ENCODE measurements at places on chromosomes 5 and 9.
A peak's percentile ranks its signal among the peaks of the same experiment; 100 is the strongest.

GRCh38 chr9:77779010-77779409 is 130.9 kb upstream of the GNA14 start:
- DNase-seq = peak; percentile 12

DNA sequence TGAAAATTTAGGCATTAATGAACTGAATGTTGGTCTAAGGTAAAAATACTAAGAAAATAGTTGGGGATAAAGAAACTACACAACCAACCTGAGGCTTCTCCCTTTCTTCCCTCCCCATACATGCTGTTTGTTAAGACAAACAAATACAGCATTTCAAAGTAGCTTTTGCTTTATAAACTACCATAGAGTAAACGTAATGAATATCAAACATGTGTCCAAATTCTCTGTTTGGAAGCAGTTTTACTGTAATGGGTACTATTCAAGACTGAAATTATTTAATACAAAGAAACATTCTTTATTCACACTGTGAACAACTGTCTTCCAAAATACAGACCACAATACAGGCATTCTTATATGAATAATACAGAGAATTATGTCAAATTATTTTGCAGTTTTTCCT is 52.0 kb downstream of the SLC44A1 start:
- no peak for DNase-seq

DNA sequence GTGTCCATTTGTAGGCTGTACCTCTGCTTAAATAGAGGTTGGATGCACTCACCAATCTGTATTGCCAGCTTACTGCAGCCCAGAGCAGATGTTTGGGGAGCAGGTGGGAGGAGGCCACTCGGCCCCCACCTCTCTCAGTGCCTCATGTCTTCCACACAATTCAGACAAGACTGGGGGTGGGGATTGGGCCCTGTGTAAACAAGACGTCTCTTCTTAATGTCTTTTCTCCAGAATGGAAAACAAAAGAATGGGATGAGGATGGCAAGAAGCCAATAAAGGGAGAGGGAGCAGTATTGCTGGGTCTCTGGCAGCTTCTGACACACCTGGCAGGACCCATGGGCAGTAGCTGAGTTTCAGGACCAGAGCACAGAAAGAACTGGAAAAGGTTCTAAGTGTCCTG is 64.9 kb downstream of the SIL1 start:
- no peak for DNase-seq

GRCh38 chr5:13278148-13278547 is 666.3 kb downstream of the DNAH5 start:
- no peak for DNase-seq

GRCh38 chr5:68170826-68171558 is 44.6 kb upstream of the PIK3R1 start:
- DNase-seq = no peak

DNA sequence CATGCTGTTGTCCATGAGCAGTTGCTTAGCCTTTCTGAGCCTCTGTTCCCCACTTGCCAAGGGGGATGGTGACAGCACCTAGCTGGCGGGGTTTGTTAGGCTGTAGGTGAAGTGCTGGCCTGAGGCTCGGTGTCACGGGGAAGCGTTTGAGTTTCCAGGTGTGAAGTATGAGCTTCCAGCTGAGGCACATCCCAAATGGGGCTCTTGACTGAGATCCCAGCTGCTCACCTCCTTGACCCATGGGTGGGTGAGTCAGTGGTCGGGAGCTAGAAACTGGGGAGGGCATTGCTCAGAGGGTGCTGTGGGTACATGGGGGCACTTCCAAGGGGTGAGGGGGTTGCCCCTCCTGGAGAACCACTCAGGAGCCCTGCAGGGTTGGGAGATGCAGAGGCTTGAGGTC is 26.4 kb upstream of the RNF130 start:
- no peak for DNase-seq

- no peak for DNase-seq
Observed at GRCh38 chr5:72064801-72065570, 42.3 kb upstream of the MAP1B start.

DNA sequence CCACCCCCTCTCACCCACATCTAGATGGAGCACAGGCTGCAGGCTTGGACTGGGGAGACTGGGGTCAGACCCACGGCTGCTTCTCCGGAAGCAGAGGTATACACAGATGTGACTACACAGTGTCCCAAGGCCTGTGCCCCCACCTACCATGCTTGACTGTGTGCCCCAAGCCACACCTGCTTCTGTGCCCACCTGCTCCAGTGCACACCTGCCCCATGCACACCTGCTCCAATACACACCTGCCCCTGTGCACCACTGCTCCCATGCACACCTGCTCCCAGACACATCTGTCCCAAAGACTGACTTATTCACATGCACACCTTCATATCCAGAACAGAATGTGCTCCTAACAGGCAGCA is 5.5 kb upstream of the COL5A1 start:
- no peak for DNase-seq

- DNase-seq = no peak
Observed at GRCh38 chr5:137252512-137252911, 246.6 kb downstream of the SPOCK1 start.

DNA sequence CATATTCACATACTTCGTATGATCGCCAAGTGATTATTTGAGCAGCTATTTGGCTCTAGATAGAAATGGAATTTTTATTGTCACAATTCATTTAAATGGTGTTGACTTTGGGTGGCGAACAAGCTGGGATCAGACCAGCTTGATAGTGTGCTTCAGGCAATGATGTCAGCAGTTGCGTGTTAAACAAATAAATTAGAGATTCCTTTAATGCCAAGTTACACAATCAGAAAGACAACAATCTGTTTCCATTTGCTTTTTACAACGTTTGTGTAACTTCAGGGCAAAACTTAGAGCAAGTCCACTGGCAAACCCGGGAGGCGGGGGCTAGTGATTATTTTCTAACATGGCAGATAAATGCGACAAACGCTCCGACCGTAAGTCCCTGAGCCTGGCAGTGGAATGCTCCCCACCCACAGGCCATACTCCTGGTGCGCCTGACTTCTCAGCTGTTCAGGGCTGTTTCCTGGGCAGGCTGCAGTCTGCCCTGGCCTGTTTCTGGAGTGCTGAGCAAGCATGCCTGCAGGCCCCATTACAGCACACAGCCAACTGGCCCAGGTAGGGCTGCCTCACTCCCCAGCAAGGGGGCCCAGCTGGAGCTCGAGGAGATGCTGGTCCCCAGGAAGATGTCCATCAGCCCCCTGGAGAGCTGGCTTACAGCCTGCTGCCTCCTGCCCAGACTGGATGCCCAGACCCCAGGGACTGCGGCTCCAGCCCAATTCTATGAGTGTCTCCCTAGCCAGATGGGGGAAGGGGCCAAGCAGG is 88.7 kb downstream of the BASP1 start:
- DNase-seq = no peak

GRCh38 chr9:126157826-126158587 is 168.6 kb upstream of the MVB12B start:
- DNase-seq = no peak

- peak; percentile 59 for DNase-seq
Observed at GRCh38 chr9:83706676-83707517, 861 bp downstream of the UBQLN1 start.

GRCh38 chr9:94157050-94157801 is 73.0 kb downstream of the PTPDC1 start:
- no peak for DNase-seq

- no peak for DNase-seq
Observed at GRCh38 chr5:33312571-33313549, 127.9 kb upstream of the TARS1 start.

DNA sequence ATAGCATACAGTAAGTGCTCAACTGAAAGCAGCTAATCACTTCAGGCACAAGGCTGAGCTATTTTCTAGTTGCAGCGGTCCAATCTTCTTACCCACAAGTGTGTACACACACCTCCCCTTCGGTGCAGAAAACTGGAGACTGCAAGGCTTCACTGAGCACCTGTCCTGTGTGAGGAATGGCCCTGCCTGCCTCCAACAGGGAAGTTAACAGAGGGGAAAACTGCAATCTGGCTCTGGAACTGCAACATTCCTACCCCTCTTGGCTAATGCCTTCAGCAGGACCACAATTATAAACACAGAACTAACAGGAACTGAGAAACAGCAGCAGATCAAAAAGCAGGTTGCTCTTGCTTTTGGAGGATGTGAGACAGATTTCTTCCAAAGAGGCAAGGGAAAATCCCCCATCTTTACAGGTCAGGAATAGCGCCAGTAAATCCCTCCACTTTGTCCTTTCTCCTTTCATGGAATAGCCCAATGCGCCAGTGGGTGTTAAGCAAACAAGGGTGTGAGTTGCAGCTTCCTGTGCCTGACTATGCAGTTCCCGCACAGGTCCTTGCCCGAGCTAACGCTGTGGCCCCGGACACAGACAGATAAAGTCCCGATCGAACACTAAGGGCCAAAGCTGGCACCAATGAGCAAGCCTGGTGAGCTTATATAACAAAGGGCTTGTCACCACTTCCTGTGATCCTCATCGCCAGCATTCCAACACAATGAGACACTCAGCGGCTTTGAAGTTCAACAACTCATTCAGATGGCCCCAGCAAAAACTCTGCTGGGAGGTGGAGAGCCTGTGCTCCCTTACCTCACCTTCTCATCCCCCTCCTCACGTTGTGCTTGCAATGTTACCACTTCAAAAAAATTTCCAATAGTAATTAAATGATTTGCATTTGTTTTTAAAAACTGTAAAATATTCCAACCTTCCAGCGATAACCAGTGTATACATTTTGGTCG is 21.5 kb downstream of the SHB start:
- no peak for DNase-seq

DNA sequence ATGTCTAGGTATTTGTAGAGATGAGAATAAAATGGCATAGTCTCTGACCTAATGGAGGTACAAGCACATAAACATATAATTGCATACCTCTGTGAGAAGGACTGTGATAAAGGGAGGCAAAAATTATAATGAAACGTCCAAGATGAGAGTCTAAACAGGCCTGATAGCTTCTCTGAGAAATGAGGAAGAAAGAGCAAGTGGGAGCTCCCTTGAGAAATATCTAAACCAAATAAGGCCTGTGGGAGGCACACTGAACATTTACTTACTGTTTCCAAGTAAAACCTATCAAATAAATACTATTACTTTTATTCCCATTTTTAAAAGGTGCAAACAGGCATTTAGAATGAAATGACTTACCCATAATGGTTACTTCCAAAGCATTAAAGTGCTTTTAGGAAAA is 125.6 kb upstream of the PAPPA start:
- no peak for DNase-seq

DNA sequence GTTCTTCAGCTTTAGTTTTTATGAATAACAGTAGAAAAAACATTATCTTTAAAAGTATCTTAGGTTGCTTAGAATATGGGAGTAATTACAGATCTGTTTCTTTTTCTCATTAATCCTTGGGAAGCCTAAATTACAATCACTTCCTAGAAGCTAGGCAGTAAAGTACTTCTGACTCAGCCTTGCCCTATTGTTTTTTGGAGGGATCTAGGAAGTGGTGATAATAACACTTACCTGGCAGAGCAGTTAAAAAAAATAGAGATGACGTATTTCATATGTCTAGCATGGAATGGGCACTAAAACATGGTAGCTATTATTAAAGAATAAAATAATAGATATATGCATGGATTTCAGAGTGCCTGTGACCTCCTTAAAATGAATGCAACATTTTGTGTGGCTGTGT is 8.2 kb upstream of the FST start:
- DNase-seq = no peak

- DNase-seq = peak; percentile 91
Observed at GRCh38 chr5:108381954-108382783, at the start of gene FBXL17. Gene FBXL17, minus strand, starts transcription at chr5:108382098.

DNA sequence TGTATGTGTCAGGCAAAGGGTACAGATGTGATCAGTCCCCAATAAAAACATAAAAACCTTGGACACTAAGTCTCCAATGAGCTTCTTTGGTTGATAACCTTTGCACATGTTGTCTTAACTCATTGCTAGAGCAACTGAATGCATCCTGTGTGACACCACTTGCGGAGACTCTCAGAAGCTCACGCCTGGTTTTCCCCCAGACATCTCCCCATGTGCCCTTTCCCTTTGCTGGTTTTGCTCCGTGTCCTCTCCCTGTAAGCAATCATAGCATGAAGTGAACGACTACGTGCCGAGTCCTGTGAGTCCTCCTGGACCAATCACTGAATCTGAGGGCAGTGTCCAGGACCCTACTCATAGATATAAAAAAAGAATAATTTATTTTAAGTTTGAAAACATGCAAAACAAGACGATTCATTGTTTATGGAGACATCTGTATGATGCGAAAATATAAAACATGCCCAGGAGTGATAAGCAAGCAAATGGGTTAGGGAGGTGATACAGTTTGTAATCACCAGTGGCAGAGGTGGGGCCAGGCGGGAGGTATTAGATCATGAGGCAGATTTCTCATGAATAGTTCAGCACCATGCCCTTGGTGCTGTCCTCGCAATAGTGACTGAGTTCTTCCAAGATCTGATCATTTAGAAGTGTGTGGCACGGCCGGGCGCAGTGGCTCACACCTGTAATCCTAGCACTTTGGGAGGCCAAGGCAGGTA is 115.5 kb downstream of the MED10 start:
- no peak for DNase-seq

DNA sequence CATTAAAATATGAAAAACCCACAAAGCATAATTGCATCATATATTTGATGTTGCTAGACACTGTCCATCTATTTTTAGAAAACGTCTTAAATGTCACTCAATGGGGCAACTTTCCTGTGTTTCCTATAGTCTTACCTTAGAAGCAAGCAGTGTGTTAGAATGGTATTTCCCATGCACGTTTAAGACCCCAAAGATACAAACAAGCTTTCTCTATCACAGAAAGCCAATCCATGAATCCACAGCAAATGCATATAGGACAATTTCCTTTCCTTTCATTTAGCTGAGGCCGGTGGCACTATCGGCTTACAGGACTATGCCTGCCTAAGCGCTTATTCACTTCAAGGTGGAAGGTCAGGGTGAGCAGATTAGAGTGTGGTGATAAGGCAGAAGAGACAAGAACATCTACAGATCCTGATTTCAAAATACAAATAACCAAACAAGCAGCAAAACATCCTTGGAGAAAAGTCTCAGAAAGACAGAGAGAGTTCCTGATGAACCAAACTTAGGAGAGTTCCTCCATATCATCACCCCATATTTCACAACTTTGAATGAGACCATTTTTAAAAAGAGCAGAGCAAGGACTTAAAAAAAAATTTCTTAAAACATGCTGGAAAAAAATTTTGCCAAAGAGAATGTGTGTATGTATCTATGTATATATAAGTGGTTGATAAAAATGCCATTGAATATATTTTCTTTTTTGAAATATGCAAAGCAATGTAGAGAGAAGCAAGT is 57.2 kb downstream of the MEF2C start:
- no peak for DNase-seq

- no peak for DNase-seq
Observed at GRCh38 chr5:5634817-5635216, 212.3 kb downstream of the ICE1 start.
